ENCODE measurements at places on chromosomes 11 and 22.

GRCh38 chr11:7498193-7498592, 12.9 kb downstream of the OLFML1 start:
- no peak for DNase-seq

- no peak for DNase-seq
Observed at GRCh38 chr22:34004058-34004457, 83.8 kb upstream of the LARGE1 start.

GRCh38 chr22:20020533-20021195, at the start of gene TANGO2:
TSS of gene TANGO2 (plus strand) at chr22:20021110. CDS start at chr22:20036799, 15,689 bp downstream.
- DNase-seq, result peak; percentile 94

- no peak for DNase-seq
Observed at GRCh38 chr11:133355095-133355494, 177.2 kb downstream of the OPCML start.

GRCh38 chr22:46058591-46059519, 81.9 kb upstream of the WNT7B start:
- DNase-seq, result no peak

- no peak for DNase-seq
Observed at GRCh38 chr22:36461665-36462649, 19.5 kb downstream of the TXN2 start.

DNA sequence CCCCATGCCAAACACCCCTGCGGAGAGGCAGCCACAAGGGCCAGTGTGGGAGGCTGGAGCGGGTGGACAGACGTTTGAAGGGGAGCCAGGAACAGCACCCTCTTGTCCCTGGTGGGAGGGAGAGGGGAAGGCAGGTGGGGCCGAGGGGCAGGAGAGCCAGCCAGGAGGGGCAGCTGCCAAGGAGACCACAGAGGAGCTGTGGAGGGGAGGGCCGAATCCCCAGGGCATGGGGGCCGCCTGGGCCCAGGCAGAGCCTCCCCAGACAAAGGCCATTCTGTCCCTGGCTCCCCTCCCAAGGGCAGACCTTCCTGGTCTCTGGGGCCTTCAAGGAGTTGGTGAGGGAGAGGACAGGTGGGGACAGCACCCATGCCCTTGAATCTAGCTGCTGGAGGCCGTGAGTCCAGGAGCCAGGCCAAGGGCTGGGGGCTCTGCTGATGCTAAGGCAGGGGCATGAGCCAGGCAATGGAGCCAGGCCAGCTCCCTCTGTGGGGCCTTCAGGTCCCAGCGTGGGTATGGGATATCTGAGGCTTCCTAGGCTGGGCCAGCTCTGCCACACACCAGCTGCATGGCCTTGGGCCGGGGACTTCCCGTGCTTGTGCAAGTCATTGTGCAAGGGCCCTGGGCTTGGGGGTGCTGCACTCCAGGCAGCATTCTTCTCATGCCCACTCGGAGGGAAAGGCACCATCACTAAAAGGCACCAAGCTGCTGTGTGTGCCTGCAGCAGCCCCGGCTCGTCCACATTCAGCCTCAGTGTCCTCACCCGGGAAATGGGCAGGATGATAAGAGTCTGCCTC, 11.4 kb downstream of the EMID1 start:
- no peak for DNase-seq

DNA sequence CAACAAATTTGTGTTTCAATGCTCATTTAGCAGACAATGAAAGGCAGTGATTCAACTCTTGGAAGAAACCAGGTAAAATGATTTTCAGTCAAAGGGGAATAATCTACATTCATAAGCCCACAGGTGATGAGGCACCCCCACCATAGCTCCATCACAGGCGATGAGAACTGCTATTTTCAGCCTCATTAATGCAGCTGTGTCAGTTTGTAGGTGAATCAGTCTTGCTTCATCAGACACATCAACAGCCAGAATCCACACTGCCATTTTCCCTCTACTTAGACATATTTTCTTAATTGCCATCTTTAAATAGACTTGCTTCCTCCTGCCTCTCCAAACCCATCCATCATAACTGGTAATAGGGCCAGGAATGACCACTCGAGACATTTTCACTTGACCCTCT, 701.0 kb downstream of the OPCML start:
- DNase-seq, result no peak

- DNase-seq, result no peak
Observed at GRCh38 chr11:73114835-73115220, 27.3 kb downstream of the FCHSD2 start.

DNA sequence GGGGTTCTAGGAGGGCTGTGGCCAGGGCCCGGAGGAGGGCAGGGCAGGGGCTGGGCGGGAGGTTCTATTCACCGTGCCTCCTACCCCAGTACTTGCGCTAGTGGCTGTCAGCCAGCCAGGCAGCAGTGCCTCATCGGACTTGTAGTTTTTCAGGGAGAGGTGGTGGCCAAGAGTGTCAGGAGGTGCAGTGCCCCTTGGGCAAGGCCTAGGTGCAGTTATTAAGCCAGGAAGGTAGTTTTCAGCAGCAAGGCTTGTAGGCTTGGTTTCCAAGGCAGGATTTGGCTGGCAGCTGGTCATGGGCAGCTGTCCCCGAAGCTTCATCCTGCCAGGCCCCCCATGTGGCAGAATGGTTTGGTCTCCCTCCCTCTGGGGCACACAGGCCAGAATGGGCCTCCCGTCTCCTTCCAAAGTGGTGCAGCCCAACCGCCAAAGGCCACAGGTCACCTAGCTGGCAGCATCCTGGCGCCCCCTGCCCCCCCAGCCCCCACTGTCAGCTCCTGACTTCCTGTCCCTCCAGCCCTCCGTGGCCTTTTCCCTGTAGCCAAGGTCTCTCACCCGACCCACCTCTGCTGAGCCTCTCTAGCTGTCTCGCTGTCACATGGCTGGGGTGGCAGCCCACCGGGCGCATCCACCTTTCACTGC, 8.5 kb downstream of the CCDC88B start:
- no peak for DNase-seq

- DNase-seq, result no peak
Observed at GRCh38 chr11:80598905-80599304, 1158.1 kb upstream of the TENM4 start.

DNA sequence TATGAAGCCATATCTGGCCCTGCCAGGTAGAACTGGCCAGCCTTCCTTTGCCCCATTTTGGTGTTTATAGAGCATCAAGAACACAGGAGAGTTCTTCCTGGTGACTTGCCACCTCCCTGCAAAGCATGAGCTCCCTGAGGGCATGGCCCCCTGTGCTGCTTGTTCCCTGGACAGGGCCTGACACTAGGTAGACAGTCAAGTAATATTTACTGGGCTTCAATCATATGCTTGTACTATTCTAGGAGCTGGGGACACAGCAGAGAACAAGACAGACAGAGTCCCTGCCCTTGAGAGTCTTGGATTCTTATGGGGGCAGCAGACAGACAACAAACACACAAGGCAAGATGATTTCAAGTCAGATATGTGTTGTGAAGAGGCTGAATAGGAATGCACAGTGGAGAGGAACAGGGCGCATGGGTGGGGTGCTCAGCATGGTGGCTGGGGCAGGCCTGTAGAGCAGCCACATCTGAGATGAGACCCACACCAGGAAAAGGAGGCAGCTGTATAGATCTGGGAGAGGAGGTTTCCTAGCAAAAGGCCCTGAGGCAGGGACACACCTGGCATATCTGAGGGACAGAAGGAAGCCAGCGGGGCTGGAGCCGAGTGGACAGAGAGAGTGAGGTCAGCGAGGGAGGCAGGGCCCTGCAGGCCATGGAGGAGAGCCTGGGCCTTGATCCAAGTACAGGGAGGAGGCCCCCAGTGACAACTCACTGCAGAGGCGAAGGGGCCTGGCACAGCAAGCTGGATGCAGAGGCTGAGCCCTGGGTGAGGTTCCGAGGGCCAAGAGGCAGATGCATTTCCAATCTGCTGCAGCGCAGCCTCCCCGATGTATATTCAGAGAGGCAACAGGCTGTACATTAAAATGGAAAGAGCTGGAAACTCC, 10.2 kb upstream of the CBX6 start:
- no peak for DNase-seq

DNA sequence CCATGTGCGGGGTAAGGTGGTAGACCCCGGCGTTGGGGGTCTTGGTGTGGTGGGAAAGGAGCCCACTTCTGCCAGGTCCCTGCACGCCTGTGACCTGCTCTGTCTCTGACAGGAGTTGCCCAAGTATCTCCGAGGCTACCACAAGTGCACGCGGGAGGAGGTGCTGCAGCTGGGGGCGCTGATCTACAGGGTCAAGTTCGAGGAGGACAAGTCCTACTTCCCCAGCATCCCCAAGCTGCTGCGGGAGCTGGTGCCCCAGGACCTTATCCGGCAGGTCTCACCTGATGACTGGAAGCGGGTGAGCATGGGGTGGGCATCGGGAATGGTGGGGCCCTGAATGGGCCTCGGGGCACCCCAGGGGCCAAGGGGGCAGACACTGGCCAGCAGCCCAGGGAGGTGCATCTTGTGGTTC, 83.0 kb downstream of the MYO7A start:
- no peak for DNase-seq

DNA sequence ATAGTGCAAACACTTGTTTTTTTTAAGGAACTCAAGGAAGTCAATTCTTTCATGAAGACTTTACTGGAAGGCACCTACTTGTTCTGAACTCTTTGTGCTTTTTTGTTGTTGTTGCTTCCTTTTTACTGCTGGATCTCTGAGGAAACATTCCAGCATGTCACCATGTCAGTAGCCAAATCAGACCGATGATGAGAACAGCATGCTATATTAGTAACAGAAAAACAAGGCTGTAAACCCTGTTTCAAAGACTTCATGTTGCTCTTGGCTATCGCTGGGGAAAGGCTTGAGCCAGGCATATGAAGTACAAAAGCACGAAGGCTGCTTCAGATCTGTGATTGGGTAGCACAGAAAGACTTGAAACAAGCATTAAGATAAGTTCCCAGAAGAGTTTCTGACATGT, 125.6 kb upstream of the SLC5A12 start:
- DNase-seq, result no peak

- DNase-seq, result peak; percentile 62
Observed at GRCh38 chr11:11265994-11266606, 87.0 kb downstream of the CSNK2A3 start.

DNA sequence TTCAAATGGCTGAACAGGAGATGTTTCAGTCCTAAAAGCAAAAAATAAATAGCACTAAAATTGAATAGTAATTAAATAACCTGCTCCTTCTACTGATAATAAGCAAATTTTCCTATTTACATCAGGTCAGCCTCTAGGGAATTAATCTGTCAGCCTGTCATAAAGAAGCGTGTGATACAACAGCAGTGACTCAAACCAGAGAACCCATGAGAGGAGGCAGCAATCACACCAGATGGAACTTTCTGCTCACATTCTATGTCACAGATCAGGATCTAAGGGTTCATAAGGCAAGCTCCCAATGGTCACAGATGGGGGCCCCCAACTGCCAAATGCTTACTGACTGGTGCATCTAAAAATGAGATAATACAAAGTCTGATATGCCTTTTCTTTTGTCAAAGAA, 41.1 kb downstream of the RBFOX2 start:
- DNase-seq, result no peak

DNA sequence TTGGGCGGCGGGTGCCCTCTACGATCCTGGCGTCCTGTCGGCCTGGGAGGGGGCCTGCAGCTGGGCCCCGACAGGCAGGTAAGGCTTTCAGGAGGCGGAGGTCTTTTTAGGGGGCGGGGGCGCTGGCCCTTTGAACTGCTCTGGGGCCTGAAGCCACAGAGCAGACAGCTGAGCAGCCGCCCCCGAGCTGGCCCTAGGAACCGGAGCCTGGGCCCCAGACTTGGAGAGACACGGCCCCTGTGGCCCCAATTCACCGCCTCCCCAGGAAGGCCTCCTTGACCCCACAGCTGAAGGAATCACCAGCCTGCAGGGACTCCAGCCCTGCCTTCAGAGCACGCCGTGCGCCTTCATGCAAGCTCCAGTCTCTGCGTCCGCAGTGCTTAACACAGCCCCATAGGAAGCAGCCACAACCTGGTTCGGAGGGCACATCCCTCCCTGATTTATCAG, 618 bp upstream of the CERK start:
- peak; percentile 15 for DNase-seq

DNA sequence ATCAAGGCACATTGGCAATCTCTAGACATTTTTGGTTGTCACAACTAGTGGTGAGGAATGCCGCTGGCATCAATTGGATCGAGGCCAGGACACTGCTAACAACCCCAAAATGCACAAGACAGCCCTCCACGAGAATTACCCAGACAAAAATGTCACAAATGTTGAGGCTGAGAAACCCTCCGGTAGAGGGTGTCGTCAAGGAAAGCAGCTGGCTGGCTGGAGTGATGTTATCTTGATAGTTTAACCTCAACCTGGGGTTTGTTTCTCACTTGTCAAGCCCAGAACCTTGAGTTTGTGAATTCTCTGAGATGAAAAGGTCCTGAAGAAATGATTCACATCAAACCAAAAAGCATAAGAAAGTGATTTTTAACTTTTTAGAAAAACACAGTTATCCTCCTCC, 21.1 kb upstream of the TMPRSS13 start:
- peak; percentile 83 for DNase-seq

DNA sequence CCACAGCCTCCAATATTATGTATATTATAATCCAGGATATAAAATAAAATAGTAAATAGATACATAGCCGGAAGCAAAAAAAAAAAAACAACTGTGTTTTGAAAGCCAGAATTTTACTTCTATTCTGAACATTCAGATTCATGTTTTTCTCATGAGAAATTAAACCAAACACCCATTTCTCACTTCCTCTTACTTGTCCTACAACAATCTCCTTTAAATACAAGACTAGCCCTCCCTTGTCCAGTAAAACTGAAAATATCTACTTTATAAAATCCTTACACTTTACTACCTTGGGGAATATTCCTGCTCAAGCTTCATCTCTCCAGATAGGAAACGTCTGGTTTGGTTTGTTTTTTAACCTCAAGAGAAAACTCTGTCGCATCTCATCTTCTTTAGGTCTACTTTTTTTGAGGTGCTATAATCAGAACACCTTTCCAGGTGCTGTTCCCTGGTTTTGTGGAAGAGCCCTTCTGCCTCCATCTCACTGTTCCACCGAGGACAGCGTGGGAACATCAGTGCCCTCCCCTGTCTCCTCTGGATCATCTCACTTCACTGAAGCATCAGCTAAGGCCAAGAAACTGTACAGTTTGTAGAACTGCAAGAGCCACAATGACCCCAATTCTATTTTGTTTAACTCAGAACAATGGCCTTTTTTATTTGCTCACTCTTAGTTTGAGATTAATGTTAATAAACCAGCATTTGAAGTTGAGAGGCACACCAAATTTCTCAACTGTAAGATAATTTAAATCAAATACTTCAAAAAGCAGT, 82.0 kb upstream of the ARHGAP32 start:
- DNase-seq, result no peak

DNA sequence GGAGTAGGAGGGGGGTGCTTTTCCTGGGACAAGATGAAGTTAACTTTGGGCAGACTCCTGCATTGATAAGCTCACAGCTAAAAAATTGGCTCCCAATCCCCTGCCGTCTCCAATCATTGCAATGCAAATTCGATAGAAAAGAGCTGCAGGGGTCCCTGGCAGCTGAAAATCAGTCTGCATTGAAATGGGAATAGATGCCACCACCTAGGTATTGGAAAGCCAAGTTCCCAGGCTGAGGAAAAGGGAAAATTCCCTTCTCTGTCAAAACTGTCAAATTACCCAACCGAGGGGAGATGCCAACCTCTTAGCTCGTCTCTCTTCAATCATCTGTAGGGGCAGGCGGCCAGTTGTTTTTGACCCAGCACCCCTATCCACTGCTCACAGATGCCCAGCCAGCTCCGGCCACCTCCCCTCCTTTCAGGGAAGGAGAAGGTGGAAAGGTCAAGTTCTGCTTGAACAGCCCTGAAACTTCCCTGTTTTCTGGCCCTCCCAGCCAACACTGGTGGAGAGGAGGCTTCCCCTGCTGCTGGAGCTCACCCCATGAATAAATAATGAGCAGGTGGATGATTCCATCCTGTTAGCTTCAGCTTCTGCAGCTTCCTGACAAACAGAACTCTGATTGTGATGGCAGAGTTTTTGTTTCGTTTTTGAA, 916.3 kb downstream of the TBC1D22A start:
- DNase-seq, result no peak

GRCh38 chr11:132358573-132358953, 988.1 kb downstream of the NTM start:
- no peak for DNase-seq

- no peak for DNase-seq
Observed at GRCh38 chr22:30887453-30887852, 81.1 kb downstream of the MORC2 start.

Measured in CD4-positive, alpha-beta T cell treated with Interleukin-17A for 1 hour (primary cell).